ENCODE measurements at places on chromosomes 1 and 21.

DNA sequence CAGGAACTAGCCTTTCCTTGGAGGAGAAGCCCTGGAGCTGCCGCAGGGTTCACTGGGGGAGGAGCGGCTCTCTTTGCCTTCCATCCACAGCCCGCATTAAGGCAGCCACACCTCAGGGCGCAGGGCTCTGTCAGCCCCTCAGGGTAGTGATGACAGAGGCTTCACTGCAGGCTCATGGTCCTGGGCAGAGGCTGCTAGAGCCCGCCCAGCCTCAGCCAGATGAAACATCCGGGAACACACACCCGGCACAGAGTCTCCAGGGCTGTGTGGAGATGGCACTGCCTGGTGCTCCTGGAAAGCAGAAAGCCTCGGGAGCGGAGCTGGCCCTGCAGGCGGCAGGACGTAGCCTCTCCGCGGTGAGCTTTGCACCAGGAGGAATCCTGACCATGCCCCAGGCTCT, 29.4 kb upstream of the PEX10 start:
- no peak for DNase-seq

GRCh38 chr1:46747683-46748288, 28.9 kb upstream of the EFCAB14 start:
- DNase-seq: peak; percentile 56

- no peak for DNase-seq
Observed at GRCh38 chr1:82704966-82705365, 904.2 kb downstream of the ADGRL2 start.

DNA sequence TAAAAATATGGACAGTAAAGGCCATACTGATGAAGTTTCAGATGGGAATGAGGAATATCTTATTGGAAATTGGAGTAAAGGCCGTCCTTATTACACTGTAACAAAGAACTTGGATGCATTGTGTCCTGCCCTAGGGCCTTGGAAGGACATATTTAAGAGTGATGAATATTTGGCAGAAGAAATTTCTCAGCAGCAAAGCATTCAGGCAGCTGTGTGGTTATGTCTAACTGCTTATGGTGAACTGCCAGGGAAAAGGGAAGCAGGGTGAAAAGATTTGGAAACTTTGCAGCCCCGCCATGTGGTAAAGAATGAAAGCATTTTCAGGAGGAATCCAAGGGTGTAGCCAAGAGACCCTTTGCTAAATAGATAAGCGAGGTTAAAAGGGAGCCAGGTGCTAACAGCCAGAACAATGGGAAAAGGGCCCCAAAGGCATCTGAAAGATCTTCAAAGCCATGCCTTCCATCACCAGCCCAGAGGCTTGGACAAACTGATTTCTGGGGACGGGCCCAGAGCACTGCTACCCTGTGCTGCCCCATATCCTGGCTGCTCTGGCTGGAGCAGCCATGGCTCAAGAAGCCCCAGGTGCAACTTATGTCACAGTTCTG, 200.0 kb downstream of the PTPRU start:
- DNase-seq: no peak

GRCh38 chr1:46724991-46725735, 6.2 kb upstream of the EFCAB14 start:
- peak; percentile 92 for DNase-seq

DNA sequence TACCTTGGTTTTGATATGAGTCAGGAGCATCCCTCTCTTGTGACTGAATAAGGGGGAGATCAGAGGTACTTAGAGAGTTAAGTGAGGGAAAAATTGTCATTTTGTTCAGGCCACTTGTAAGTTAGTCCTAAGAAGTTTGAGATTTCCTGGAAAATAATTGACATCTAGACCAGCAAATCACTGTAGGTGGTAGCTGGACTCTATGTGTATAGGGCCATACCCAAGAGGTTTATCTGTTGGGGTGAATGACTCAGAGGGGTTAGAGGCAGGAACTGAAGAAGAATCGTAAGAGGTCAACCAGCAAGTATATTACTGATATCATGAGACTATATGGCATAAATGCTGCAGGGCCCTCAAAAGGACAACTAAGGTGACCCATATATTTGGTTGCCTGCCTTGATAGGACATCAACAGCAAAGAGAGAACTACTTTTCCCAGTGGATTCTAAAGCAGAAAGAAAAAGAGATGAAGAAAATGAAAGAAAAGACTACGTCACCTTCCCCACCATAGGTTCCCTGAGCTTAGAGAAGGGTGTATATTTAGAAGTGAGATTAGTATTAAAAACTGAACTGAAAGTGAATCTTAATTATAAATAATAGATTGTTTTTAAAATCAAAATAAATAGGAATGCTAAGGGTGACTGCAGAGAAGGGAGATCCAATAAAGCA, 8.0 kb upstream of the RNPC3 start:
- DNase-seq: no peak

GRCh38 chr1:78855258-78855657, 151.3 kb downstream of the ADGRL4 start:
- DNase-seq: peak; percentile 84

DNA sequence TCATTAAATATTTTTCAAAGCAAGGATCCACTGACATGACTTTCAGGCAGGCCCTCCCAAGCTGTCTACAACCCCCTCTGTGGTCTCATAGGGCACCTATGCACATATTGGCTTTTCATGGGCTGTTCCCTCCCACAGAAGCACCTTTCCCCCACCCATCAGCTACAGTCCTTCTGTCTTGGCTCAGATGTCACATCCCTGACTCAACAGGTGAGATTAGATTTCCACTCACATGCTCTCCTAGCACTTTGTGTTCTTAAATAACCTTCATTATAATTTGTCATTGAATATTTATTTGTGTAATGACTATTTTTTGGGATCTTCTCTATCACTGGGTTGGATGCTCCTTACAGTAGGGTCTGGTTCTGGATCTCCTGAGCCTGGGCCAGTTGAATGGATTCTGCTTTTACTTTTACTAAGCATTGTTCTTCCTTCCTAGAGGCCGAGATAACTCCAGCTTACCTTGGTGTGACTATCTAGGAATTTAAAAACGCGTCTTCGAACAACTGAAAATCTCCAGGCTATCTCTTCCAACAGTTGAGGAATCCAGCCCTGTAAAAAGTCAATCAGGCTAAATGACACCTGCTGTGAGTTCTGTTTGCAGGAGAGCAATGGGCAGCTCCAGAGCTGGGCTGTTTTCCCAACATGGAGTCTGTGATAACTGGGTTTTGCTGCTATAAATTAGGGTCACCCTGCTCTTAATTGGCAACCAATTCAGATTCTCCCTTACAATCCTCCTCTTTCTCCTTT, 16.2 kb downstream of the ROR1 start:
- DNase-seq: no peak

- DNase-seq: no peak
Observed at GRCh38 chr1:53062708-53063591, 937 bp downstream of the PODN start.

DNA sequence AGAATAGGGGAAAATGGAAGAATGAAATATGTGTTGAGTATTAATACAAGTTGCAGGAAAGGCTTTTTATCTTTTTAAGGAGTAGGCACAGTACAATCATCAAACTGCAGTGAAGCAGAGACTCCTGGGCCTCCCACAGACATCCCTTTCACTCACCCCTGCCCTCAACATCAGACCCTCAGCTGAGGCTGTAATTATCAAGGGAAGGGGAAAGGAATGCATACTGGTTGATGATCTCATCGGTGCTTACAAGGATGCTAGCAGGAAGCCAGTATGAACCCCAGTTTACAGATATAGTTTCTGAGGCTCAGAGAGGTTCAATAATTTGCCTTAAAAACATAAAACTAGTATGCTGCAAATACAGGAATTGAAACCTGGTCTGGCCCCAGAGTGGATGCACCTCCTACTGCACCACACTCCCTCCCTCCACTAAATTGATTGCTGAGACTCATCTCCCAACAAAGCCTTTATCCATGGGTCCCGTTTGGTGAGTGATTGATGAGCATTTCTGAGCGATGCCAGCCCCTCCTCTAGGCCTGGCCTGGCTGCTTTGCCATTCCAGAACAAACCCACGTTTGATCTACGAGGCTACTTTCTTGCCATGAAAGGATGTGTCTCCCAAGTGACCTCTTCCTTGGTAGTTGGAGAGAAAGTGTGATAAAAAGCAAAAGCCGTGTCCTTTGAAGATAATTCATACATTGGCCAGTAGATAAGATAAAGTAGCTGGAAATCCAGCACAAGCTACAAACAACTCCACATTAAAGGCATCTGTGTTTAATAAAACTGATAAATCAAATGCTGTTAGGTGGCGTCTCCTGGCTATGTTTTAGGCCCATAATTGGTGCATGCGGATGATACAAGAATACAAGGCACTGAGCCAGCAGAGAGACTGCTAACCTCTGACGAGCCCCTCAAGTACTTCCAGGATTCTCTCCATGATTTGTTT, 233.9 kb upstream of the CAMK1G start:
- DNase-seq: no peak

- no peak for DNase-seq
Observed at GRCh38 chr1:165845992-165846748, 18.8 kb downstream of the UCK2 start.

DNA sequence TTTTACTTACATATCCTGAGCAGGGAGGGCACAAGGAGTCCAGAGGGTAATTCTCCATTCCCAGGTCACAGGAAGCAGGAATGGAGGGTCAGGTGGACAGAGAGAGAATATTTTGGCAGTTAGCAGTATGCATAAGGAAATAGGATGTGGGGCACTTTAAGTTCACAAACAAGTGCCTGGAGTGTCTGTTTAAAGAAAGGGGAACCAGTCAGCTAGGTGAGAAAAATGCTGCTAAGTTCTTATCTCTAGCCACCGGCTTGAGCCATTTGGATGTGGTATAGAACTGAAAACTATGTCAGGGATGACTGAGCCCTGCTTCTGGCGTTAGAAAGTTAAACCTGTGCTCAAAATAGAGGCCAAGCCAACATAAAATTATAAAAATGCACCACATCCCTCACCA, 739.7 kb upstream of the NCAM2 start:
- peak; percentile 79 for DNase-seq

- no peak for DNase-seq
Observed at GRCh38 chr1:51924455-51924854, 45.9 kb upstream of the NRDC start.

- no peak for DNase-seq
Observed at GRCh38 chr1:119882132-119883049, 13.9 kb downstream of the ADAM30 start.

- DNase-seq: no peak
Observed at GRCh38 chr1:70893381-70893780, 154.2 kb downstream of the PTGER3 start.

- no peak for DNase-seq
Observed at GRCh38 chr1:87647430-87648177, 318.9 kb downstream of the LMO4 start.

- no peak for DNase-seq
Observed at GRCh38 chr1:232132572-232132971, 497.4 kb downstream of the SIPA1L2 start.

DNA sequence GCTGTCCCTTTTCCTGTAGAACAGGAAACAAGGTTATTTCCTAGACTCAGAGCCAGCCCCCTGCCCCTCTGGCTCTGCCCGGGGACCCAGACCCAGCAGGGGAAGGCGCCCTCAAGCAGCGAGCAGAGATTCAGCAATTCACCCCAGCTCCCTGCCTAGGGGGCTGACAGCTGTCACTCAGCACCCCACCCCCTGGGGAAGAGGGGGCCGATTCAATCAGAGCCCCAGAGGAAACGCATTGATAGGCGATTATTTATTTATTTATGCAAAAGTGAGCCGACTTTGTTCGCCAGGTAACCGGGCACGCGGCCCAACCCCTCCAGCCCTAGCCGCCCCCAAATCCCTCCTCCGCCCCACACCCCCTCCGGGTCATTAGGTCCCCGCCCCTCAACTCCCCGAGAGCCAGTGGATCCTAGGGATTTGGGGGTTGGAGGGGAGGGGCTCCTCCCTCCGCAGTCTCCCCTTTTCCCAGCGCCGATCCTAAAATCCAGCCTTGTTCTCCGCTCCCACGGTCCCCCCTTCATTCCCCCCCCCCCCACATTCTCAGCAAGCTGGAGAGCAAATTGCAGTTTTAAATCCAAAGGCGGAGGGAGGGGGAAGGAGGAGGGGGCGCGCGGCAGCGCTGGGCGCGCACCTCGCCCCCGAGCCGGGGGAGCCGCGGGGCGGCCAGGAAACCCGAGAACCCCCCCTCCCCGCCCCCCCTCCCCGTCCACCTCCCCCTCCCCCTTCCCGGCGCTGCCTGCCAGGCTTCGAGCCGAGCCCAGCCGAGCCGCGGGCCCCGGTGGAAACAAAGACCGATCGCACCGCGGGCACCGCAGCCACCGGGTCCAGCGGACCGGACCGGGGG, 1.3 kb downstream of the AHDC1 start:
- no peak for DNase-seq

DNA sequence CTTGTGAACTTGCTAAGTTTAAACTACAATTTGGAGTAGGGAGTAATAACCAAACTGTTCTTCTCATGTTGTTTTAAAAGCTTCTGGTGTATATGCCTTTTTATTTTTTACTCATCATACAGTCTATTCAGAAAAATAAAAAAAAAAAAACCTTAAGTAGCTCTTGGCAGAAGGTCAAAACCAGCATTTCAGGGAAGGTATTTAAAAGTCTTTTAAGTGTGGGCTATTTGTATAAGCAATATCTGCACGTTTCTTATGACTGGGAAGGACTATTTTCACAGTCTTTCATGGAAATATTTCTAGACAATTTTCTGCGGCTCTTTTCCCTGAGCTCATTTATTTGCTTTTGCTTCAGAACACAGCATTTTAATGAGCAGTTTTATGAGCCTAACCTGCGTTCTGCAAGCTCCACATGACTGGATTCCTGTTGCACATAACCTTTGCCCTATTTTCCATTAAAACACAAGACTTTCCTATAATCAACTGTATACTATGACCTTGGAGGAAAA, 60.9 kb upstream of the C1orf105 start:
- DNase-seq: no peak

GRCh38 chr21:36510911-36511310, 31.0 kb upstream of the CLDN14 start:
- DNase-seq: no peak

GRCh38 chr1:200376528-200376927, 33.3 kb downstream of the ZNF281 start:
- DNase-seq: no peak

- no peak for DNase-seq
Observed at GRCh38 chr1:67840449-67840848, 7.2 kb upstream of the GNG12 start.

- DNase-seq: no peak
Observed at GRCh38 chr21:41032541-41032940, 135.4 kb upstream of the BACE2 start.

GRCh38 chr1:6313393-6314200, 52.7 kb upstream of the GPR153 start:
- no peak for DNase-seq

- DNase-seq: peak; percentile 18
Observed at GRCh38 chr1:9203511-9203982, 31.0 kb upstream of the H6PD start.

- DNase-seq: no peak
Observed at GRCh38 chr1:54574158-54574778, 26.2 kb downstream of the ACOT11 start.

DNA sequence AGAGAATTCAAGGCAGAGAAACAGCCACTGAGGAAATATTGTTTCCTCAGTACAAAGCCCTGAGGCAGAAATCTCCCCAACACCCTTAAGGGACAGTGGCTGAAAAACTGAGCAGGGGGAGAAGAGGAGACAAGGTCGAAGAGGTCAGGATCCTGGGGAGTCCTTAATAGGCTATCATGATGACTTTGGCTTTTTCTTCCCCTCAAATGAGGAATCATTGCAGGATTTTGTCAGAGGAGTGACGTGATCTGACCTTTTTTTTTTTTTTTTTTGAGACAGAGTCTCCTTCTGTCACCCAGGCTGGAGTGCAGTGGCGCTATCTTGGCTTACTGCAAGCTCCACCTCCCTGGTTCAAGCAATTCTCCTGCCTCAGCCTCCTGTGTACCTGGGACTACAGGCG, 10.2 kb downstream of the MAP7D1 start:
- no peak for DNase-seq

Measured in Kasumi-1 (cell line).